ENCODE measurements at places on chromosomes 4 and X.

DNA sequence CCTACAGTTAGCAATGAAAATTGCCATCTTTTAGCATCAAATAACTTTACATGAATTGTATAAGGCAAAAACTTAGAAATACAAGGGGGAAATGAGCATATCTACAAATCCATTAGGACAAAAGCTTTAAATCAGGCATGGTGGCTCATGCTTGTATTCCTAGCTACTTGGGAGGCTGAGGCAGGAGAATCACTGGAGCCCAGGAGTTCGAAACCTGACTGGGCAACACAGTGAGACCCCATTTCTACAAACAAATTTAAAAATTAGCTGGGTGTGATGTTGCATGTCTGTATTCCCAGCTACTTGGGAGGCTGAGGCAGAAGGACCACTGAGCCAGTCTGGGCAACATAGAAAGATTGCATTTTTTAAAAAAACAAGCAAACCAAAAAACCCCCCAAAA lies 61.3 kb downstream of the EIF4E start:
- DNase-seq = no peak

DNA sequence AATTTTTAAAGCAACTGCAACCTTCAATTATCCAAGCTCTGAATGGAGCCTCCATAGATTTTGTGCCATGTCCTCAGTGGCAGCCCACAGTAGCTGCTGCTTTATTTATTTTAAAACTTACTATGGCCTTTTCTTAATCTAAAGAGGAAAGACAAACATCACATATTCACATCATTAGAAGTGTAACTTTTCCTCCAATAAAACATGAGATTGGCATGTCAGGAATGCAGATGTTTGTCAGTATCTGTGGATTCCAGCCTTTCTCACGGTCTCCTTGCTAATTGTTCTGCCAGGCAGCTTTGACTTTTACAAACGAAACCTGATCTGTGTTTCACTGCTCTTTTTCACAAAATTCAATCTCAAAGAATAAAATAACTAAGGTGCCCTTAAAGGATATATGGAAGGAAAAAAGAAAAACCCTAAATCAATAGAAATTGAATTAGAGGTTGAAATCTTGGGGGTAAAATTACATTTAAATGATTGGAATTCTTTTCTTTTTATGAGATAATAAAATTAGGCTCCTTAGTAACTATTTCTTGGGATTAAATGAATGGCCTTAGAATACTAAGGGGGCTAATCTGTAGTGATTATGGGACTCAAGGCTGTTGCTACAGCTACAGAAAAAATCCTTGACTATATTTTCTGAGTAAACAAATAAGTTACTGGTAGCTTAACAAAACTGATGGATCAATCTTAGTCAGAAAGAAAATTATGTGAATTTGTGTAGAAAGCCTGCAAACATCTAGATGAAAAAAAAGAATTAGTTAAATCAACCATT lies 151.3 kb downstream of the RTL9 start:
- DNase-seq = no peak

GRCh38 chr4:80161413-80162058 lies 35.8 kb upstream of the PRDM8 start:
- no peak for DNase-seq

DNA sequence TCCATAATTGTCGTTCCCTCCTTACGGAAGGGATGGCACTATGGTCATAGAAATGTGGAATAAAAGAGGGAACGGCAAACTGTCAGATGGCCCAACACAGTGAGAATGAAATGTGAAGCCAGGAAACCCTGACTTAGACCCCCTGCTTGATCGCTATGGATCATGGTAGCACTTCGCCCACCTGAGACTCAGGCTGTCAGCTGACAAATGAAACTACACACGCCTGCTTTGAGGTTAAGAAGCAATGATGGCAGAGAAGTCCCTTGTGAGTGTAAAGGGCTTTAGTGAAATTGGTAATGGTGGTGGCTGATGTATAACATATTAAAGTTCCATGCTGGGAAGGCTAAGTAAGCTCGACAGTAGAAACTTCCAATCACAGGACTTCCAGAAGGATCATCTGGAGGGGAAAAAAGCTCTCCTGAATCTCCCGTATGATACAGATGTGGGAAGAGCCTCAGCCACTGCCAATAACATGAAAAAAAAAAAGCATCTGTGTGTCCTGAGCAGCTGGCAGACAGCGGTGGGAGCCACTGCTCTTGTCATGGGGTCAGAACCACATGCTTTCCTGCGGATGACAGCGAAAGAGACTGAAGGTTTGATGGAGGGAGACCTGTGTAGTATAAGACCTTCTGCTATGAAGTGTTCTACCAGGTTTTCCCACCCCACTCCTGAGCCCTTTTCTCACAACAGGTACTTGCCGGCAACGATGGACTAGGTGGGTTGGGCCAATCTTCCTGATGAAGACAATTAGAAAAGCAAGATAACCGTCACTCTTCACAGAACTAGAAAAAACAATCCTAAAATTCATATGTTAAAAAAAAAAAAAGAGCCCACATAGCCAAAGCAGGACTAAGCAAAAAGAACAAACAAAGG lies 107.6 kb downstream of the AFAP1 start:
- no peak for DNase-seq

GRCh38 chr4:188032583-188032982 lies 37.0 kb downstream of the ZFP42 start:
- no peak for DNase-seq

- no peak for DNase-seq
Observed at GRCh38 chr4:65983061-65983460, 312.8 kb upstream of the EPHA5 start.

DNA sequence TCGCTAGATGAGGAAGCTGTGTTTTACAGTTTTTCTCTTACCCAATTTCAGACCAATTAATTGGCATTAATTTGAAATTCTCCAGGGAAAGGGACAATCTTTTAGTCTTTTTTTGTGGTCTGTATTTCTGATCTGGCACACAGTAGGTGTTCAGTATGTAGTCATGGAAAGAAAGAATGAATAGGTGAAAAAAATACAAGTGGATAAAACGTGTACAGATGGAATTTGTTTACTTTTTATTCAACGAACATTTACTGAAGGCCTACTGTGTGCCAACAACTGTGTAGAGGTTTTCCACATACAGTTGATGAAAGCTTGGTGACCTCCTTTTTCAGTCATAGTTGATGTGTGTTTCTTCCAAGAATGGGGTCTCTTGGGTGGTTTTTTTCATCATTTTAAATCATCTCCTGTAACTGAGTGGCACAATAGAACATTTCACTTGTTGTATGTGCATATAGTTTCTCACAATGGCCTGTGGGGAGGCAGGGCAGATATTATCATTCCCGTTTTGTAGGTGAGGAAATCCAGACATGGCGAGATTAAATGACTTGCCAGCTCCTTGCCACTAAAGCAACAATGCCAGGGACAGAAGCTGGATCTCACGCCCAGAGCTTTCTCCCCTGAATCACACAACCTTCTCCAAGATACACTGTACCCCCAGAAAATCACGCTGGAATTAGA lies 102.4 kb downstream of the CEP135 start:
- DNase-seq = no peak

DNA sequence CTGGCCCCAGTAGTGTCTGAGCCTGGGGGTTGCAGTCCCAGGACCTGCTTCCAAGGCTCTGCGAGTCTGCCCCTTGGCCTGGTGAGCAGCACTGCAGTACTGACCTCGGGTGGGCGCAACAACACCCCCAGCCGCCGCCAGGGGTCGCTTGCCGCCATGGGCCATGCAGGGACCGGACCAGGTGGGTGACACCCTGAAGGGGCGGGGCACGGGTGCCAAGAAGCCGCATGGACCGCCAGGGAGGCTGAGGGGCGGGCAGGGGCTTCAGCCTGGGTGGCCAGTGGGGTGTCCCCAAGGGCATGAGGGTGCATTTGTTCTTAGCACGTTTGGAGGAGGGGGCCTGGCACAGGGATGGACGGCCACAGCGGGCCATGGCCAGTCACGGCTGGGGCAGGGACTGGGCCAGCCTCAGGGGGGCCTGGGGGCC lies 25.0 kb downstream of the TACC3 start:
- DNase-seq = no peak

DNA sequence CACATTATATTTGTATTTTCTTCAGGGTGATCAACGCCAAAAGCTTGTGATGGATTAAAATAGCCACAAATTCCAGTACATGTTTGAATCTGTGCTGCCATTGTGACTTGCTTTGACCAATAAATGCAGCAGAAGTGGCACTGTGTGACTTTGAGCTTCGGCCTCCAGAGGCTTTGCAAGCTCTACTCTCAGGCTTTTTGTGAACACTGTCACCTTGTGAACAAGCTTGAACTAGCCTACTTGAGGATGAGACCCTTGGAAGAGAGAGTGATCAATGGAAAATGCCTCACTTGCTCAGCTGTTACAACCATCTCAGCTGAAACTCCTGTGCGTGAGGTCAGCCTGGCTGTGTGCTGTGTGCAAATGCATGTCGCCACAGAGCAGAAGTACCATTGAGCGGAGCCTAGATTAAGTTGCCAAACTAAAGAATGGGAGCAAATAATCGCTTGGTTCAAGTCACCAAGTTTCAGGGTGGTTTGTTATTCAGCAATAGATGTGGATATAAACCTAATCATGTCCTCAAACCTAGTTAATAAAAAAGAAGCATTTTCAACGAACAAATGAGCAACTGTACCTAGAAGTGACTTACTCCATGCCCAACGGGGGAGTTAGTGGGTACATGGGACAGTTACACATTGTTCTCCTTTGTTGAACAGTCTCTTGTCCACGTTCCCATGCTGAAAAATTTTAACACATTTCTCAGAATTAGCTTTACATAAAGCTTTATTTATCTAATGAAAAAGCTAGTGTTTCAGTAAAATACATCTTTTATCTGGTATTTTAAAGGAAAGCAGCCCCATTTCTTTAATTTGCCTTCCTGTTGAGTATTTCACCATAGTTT lies 23.5 kb downstream of the NOA1 start:
- DNase-seq = no peak

- no peak for DNase-seq
Observed at GRCh38 chrX:2550328-2551020, 49.7 kb upstream of the DHRSX start.

- DNase-seq = no peak
Observed at GRCh38 chr4:6290769-6291547, 21.3 kb downstream of the WFS1 start.

- no peak for DNase-seq
Observed at GRCh38 chr4:36676139-36677050, 395.0 kb downstream of the DTHD1 start.

DNA sequence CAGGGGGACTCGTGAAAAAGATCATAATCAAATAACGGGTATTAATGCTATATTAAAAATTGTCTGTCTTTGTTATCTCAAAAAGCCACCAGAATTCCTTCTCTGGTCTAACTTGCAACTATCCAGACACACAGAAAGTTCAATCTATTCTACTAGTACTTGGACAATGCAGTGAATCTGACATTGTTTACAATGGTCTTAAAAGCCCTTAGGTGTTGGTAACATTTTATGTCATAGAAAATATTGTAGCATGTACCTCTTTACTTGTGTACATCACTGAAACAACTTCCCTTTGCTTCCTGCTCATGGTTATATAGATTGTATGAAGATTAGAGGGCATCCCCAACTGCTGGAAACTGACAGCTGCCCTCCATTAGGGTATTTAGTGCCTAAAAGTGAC lies 71.1 kb upstream of the PPP3CA start:
- no peak for DNase-seq

GRCh38 chr4:55768291-55768690 lies 51.3 kb upstream of the EXOC1L start:
- DNase-seq = no peak

GRCh38 chr4:181578911-181579310 lies 664.3 kb upstream of the TENM3 start:
- DNase-seq = no peak

DNA sequence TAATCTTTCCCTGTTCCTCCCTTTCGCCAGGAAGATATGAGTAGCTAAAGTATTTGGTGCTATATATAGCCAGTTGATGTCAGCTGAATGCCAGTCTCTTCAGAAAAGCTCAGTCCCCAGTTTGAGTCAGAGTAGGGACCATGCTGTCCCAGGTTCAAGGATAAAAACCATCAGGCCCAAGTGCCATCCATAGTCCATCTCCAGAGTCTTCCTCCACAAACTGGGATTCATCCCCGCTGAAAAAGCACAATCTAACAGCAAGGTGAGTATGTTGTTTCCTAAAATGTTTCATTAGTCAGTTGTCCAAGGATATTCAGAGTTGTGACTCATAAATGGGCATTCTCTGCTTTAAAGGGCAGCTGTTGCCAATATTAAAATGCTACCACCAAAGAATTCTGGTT lies at the start of gene MYOZ2:
TSS of gene MYOZ2 (plus strand) at position 112 of the 401 bp plus-strand sequence. CDS start 694 bp downstream, outside the sequence.
- DNase-seq = no peak

DNA sequence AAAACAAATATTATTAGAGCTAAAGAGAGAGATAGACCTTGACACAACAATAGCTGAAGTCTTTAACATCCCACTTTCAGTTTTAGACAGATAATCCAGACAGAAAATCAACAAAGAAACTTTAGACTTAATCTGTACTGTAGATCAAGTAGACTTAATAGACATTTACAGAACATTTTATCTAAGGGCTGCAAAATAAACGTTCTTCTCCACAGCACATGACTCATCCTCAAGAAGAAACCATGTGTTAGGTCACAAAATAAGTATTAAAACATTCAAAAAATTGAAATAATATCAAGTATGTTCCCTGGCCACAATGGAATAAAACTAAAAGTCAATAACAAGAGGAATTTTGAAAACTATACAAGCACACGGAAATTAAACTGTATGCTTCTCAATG lies 1510.3 kb upstream of the PCDH10 start:
- DNase-seq = no peak

- no peak for DNase-seq
Observed at GRCh38 chrX:134929808-134930207, 61.0 kb upstream of the SMIM10 start.

DNA sequence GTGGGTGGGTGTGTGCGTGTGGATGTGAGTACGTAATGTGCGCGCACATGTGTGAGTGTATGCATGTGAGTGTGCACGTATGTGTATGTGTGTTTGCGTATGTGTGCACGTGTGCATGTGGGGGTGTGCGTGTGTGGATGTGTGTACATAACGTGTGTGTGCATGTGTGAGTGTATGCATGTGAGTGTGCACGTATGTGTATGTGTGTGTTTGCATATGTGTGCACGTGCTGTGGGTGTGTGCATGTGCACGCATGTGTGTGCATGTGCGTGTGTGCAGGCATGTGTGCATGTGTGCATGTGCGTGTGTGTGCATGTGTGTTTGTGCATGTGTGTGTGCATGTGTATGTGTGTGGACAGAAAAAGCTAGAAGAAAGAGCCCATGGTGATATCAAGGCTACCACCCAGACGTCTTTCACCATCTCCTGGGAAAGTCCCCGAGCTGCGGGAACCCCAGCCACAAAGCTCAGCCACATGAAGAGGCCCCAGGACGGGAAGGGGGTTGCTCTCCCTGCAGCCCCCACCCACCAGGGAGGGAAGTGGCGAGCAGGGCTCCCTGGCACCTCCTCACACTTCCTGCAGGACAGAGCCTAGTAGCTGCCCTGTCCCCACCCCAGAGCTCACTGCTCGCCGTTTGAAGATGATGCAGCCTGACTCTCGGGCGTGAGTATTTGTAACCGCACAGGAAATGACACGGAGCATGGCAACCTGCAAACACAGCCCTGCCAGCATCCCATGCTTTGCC lies 108.3 kb downstream of the DCTD start:
- no peak for DNase-seq

GRCh38 chr4:10688022-10688421 lies 3.5 kb upstream of the CLNK start:
- no peak for DNase-seq
